ENCODE measurements at places on chromosomes 4 and X.
A peak's percentile ranks its signal among the peaks of the same experiment; 100 is the strongest.

DNA sequence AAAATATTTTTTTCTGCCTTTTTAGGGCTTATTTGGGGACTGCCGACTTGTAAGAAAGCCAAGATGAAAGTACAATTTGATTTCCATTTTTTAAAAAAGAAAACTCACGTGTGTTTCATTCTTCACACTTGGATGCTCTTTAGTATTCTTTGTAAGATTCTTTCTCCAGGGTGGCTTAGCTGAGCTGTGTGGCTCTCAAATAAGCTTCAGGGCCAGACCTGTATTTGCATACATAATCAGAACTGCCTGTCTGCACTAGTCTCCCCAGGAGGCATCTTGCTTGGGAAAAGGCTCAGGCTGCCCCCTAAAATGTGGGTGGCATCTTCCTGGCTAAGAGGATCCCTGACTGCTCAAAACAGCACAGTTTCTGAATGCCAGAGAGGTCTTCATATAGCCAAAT, 498.4 kb downstream of the MID1IP1 start:
- DNase-seq, result no peak

DNA sequence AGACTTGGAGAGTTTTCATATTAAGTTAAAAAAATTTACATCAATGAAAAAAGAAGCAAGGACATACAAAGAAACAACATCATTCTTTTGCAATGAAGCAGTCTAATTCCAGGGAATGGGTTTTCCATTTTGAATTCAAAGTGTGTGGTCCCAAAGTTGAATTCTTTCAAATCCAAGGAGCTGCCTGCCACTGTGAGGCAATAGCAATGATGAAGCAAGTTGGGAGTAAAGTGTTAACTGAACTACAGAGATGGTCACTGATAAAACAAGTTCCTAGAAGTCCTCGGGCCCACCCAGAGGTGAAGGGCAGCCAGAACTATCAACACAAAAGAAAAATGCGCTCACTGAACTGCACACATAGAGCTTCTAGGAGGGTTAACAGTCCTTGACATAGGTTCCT, 115.9 kb downstream of the RAB28 start:
- DNase-seq, result no peak

DNA sequence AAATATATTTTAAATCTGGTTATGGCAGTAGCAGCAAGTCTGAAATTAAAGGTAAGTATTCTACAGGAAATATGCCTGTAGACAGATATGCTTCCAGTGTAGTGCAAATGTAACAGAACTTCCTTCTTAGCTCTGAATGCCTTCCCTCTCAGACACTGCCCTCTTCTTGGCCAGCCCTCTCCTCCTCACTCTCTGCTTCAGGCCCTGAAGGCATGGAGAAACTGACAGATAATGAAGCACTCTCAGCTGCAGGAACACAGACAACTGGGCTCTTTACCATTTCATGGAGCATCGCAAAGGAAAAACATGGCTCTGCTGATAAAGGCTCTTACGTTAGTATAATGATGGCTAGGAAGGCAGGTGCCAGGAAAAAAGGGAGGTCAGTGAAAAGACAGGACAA, 431.5 kb upstream of the RASGEF1B start:
- no peak for DNase-seq

DNA sequence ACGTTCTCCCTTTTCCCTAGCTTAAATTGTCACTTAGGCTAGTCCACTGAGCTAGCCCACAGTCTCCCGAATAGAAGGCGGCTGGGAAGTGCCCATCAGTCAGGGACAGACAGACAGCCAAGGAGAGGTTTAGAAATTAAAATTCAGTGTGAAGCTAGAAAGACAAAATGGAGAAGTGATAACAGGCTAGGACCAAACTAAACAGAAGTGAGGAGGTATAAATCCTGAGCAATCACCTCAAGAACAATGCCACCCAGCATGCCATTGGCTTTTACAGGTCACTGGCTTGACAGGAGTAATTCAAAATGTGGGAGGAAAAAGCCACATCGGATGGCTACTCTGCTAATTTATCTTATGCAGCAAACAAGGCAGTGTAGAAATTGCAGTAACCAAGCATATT, 138.9 kb downstream of the MAPK10 start:
- no peak for DNase-seq

- DNase-seq, result no peak
Observed at GRCh38 chrX:39247536-39247935, 446.3 kb downstream of the MID1IP1 start.

DNA sequence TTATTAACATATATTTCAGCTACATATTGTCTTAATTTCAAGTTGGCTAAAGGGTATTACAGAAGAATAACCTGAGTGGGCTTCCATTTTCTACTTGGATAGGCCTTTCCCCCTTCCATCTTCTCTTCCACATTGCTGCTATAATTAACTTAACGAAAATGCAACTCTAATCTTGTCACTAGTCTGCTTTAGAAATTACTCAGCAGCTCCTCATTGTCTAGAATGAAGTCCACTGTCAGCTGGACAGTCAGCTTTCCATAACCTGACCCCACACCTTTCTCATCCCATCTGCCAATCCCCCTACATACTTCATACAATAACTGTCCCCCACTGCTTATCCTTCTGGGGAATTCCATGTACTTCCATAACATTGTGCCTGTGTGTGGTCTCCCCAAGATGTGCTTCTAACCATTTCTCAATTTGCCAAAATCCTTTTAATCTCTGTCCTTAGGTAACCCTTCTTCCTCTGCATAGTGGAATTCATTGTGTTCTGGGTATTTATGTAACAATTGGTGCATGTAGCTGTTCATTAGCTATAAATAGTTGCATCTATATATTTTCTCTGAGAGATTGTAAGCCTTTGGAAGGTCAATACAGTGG, 4.8 kb downstream of the MND1 start:
- DNase-seq, result no peak

- no peak for DNase-seq
Observed at GRCh38 chrX:147343467-147343866, 528.9 kb upstream of the CXorf51A start.

DNA sequence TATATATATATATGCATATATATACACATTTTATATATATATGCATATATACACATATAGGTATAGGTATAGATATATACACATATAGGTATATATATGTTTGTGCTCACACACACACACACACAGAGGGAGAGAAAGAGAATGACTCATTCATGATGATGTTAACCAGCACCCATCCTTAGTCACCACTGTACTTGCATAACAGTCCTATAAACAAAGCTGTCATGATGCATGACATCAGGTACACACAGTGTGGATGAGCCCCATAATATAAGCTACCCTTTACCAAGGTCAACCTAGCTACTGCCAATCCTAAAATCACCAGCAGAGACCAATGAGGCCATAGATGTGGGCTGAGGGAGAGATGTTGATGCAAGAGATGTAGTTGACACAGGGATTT, 1408.0 kb downstream of the RAPGEF2 start:
- no peak for DNase-seq

GRCh38 chrX:130726661-130727060, 176.3 kb downstream of the ENOX2 start:
- no peak for DNase-seq

- DNase-seq, result peak; percentile 35
Observed at GRCh38 chr4:173318240-173318639, 15.9 kb downstream of the HMGB2 start.
